Osteocyte (in vitro differentiated cells): ENCODE measurements at places on chromosomes 5 and 9. TPM values are rescaled to one million over a fixed set of nuclear protein-coding genes. Genes with fewer than 3 reads are reported as not detected.

The WNK2 gene
- total RNA-seq = not detected in 2 replicates

The SLC4A9 gene
- total RNA-seq = not detected in 2 replicates

The BBLN gene
- 93.3 and 93.9 TPM in 2 replicates for total RNA-seq

GRCh38 chr9:114551750-114552685 lies 35.6 kb upstream of the ATP6V1G1 start:
- no peaks in the 10 kb centered on the region for H3K36me3 ChIP-seq
- H3K4me1 ChIP-seq = peaks cover 19% of the 10 kb centered on the region
- H3K27me3 ChIP-seq = no peaks in the 10 kb centered on the region
- H3K4me3 ChIP-seq = peak overlapping the region; percentile 33

- peaks cover 54% of the 10 kb centered on the region for H3K27me3 ChIP-seq
- no peaks in the 10 kb centered on the region for H3K36me3 ChIP-seq
- H3K27ac ChIP-seq = no peak overlapping the region
- DNase-seq = no peak
These were observed 138.3 kb downstream of the PAX5 start for GRCh38 chr9:36895744-36896260.

DNA sequence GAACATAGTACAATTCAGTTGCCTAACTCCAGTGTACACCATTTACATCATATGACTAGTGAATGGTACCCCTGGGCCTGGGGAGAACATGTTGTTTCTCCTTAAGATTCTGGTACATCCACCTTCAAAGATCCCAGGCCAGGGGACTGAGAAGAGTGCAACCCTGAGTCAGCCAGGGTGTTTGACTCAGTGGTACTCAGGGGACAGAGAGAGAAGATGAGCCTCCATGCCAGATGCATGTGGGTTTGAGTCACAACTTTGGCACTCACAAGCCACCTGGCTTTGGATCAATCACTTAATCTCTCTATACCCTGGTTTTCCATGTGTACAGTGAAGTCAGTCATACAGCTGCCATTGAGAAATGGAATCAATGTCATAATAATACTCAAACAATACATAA lies 53.7 kb downstream of the MAP1B start:
- no peak overlapping the region for H3K27ac ChIP-seq
- no peaks in the 10 kb centered on the region for H3K27me3 ChIP-seq
- no peak overlapping the region for H3K4me3 ChIP-seq
- DNase-seq = no peak
- H3K4me1 ChIP-seq = peaks cover 56% of the 10 kb centered on the region
- peaks cover 11% of the 10 kb centered on the region for H3K36me3 ChIP-seq

GRCh38 chr9:126985870-126986498 lies 71.4 kb downstream of the RALGPS1 start:
- peaks cover 8% of the 10 kb centered on the region for H3K36me3 ChIP-seq
- H3K4me3 ChIP-seq = no peak overlapping the region
- peaks cover 7% of the 10 kb centered on the region for H3K4me1 ChIP-seq
- no peak overlapping the region for H3K27ac ChIP-seq

- no peak overlapping the region for H3K4me3 ChIP-seq
- peaks cover 14% of the 10 kb centered on the region for H3K4me1 ChIP-seq
- no peak overlapping the region for H3K27ac ChIP-seq
- H3K36me3 ChIP-seq = no peaks in the 10 kb centered on the region
- no peak for DNase-seq
These were observed 172.6 kb upstream of the PAPPA start for GRCh38 chr9:115980976-115981375.

DNA sequence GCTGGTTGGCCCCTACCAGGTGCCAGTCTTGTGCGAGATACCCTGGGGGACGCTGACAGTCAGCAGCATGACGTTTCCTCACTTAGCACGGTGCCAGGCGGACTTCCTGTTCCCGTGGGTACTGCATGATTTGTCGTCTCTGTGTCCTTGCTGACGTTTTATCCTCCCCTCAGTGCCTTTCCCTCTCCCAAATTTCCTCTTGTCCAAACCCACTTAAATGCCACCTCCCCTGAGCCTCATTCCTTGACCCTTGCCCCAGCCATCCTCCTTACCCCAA lies 60.6 kb upstream of the SAP30L start:
- H3K4me1 ChIP-seq = peaks cover 22% of the 10 kb centered on the region
- no peaks in the 10 kb centered on the region for H3K27me3 ChIP-seq
- H3K36me3 ChIP-seq = peaks cover 44% of the 10 kb centered on the region
- peak overlapping the region; percentile 36 for H3K27ac ChIP-seq
- DNase-seq = no peak
- H3K4me3 ChIP-seq = no peak overlapping the region

DNA sequence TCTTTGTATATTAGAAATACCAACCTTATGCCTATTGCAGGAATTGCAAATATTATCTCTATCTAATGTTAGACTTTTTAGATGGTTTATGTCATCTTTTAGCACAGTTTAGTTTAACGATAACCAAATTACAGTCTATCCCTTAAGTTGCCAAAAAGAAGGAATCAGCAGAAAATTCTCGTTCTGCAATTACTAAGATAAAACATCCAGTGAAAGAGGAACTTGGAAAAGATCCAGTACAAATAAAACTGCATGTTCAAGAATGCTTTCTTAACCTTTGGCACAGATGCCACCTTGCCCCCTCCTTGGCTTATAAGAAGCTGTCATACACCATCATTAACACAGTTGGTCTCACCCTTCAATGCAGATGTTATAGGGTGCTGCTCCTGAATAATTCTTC lies 124.0 kb downstream of the SEMA5A start:
- peaks cover 37% of the 10 kb centered on the region for H3K36me3 ChIP-seq
- H3K27ac ChIP-seq = no peak overlapping the region
- no peak overlapping the region for H3K4me3 ChIP-seq
- H3K27me3 ChIP-seq = no peaks in the 10 kb centered on the region

GRCh38 chr5:176995896-176996767 lies 10.4 kb downstream of the UIMC1 start:
- H3K27me3 ChIP-seq = no peaks in the 10 kb centered on the region
- no peak overlapping the region for H3K4me3 ChIP-seq
- peak overlapping the region; percentile 25 for H3K27ac ChIP-seq
- H3K36me3 ChIP-seq = peaks cover 1% of the 10 kb centered on the region

DNA sequence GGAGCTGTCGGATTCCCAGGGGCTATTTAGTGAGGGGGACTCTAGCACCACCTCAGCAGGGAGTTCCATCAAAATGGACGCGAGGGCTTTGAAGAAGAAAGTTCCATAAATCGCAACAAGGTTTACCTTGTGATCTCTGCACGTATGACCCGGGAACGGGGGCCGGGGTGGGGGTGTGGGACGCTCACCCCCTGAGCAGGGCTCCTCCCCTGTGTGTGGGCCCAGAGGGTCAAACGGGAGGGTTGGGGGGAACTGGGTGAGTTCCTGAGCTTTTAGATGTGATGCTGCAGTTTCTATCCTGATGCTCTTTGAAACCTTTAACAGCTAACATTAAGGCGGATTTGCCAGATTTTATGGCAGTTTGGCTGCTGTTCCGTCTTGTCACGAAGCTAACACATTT lies 18.9 kb upstream of the LRRC14B start:
- peaks cover 33% of the 10 kb centered on the region for H3K4me1 ChIP-seq
- no peak for DNase-seq
- peaks cover 2% of the 10 kb centered on the region for H3K27me3 ChIP-seq
- no peak overlapping the region for H3K4me3 ChIP-seq
- no peak overlapping the region for H3K27ac ChIP-seq

DNA sequence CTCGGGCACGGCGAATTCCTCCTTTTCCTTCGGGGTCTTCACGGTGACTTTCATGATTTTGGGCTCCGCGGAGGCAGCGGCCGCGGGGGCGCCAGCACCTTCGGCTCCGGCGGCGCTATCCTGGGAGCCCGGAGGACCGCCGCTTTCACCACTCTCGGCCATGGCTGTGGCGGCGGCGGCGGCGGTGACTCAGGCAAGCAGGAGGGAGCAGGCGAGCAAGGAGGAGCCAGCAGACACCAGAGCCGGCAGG lies 315 bp downstream of the UBQLN1 start:
- H3K36me3 ChIP-seq = peaks cover 5% of the 10 kb centered on the region
- peak overlapping the region; percentile 100 for H3K27ac ChIP-seq
- peak overlapping the region; percentile 99 for H3K4me3 ChIP-seq
- DNase-seq = peak; percentile 91

DNA sequence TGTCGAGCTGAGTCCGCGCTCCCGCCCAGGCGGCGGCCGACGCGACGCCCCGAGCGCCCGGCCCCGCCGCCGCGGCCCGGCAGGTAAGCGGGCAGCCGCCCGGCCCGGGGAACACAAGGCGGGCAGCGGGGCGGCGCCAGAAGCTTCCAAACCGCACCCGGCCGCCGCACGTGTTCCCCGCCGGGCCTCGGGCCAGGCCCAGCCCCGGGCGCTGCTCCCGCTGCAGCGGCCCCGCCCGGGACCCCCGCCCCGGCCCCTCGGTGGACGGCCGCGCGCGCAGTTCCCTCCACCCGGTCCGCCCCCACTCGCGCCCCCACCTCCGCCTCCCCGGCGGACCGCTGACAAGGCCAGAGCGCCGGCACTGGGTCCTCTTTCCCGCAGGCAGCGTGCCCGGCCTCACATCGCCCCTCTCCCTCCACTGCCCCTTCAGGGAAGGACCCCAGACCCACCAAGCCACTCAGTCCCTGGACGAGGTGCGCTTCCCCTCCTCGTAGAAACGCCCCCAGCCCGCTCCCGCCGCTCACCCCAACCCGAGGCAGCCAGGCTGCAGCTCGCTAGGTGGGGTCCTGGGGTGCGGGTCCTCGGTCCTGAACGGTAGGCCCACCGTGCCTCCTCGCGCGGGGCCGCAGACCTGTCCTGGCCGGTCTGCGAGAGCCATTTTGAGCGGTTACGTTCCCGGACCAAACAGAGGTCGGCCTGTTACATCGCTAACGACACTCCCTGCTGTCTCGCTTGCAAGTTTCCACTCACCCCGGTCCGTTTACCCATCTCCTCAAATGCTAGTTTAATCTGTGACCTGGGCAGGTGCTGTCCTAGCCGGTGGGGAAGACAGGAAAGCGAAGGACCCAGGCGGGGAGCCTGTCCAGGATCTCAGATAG lies 475 bp downstream of the WDR5 start:
- peak overlapping the region; percentile 77 for H3K27ac ChIP-seq
- H3K4me1 ChIP-seq = peaks cover 37% of the 10 kb centered on the region
- H3K4me3 ChIP-seq = peak overlapping the region; percentile 92
- peaks cover 14% of the 10 kb centered on the region for H3K36me3 ChIP-seq
- H3K27me3 ChIP-seq = no peaks in the 10 kb centered on the region

- DNase-seq = no peak
- no peak overlapping the region for H3K27ac ChIP-seq
- H3K4me1 ChIP-seq = no peaks in the 10 kb centered on the region
- no peaks in the 10 kb centered on the region for H3K36me3 ChIP-seq
- no peak overlapping the region for H3K4me3 ChIP-seq
- no peaks in the 10 kb centered on the region for H3K27me3 ChIP-seq
These were observed 1351.9 kb upstream of the C9orf72 start for GRCh38 chr9:28925157-28925556.

DNA sequence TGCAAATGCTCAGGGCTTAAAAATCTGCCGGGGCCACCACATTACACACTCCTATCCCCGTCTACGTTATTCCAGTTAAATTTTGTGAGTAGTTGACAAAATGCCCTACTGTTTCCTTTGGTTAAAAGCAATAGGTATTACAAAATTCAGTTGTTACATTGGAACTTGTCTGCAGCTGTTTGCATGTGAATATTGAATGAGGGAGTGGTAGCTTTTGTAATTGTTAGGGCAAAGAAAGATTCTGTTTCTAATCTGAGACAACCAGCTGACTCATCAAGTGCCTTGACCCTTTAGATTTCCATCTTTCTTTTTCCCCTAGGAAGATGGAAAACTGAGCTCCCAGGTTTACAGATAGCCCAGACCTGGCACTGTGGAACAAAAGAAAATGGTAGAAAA lies 30.2 kb downstream of the MAML1 start:
- DNase-seq = no peak
- H3K27me3 ChIP-seq = no peaks in the 10 kb centered on the region
- peak overlapping the region; percentile 91 for H3K27ac ChIP-seq
- H3K4me1 ChIP-seq = peaks cover 79% of the 10 kb centered on the region
- H3K36me3 ChIP-seq = peaks cover 5% of the 10 kb centered on the region

- H3K27ac ChIP-seq = no peak overlapping the region
- H3K27me3 ChIP-seq = no peaks in the 10 kb centered on the region
These were observed 52.9 kb downstream of the EHMT1 start for GRCh38 chr9:137671721-137672120.

DNA sequence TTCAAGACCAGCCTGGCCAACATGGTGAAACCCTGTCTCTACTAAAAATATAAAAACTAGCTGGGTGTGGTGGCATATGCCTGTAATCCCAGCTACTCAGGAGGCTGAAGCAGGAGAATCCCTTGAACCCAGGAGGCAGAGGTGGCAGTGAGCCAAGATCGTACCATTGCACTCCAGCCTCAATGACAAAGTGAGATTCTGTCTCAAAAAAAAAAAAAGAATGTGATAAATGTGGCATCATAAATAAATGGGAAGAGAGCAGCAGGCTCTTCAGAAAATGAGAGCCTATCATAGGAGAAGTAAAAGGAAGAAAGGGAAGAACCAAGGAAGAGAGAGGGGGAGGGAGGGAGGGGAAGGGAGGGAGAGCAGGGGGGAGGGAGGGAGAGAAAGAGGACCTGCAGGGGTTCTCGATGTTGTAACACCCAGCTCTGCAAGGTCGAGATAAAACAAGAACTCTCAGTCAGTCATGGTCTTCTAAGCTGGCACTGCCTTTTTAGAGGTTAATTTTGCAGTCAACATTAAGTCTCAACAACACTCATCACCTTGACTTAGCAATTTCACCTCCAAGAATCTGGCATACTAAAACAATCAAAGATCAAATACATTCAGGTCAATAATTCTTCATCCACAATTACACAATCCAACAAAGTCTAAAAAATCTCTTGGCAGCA lies 68.7 kb upstream of the SIMC1 start:
- H3K4me3 ChIP-seq = no peak overlapping the region
- H3K36me3 ChIP-seq = no peaks in the 10 kb centered on the region
- H3K27ac ChIP-seq = no peak overlapping the region

GRCh38 chr5:98770209-98770910 lies 3.1 kb upstream of the RGMB start:
- no peaks in the 10 kb centered on the region for H3K27me3 ChIP-seq
- DNase-seq = no peak
- peak overlapping the region; percentile 99 for H3K4me3 ChIP-seq
- peak overlapping the region; percentile 97 for H3K27ac ChIP-seq
- H3K4me1 ChIP-seq = peaks cover 35% of the 10 kb centered on the region
- peaks cover 13% of the 10 kb centered on the region for H3K36me3 ChIP-seq

DNA sequence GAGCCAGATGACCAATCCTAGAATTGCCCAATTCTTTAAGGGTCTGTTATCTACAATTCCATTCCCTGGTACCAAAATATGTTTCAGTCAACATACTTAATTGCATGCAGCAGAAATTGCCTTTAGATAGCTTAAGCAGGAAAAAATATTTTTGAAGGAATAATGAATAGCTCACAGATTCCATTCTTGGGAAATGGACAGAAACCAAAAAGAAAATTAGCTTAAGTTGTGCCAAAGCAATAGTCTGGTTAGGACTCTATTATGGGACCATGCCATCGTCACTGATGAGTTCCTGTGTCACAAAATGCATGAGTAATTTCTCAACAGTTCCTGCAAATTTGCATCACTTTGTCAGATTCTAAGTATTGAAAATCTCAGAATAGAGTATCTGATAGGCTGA lies 12.3 kb downstream of the ACTBL2 start:
- H3K27ac ChIP-seq = no peak overlapping the region
- no peak overlapping the region for H3K4me3 ChIP-seq
- H3K27me3 ChIP-seq = peaks cover 9% of the 10 kb centered on the region
- H3K4me1 ChIP-seq = peaks cover 9% of the 10 kb centered on the region
- no peak for DNase-seq
- no peaks in the 10 kb centered on the region for H3K36me3 ChIP-seq
